NCI-H1417 treated with DMSO at 0.1 percent for 48 hours (cell line): ENCODE measurements at places on chromosomes 4 and X.

- no peak for DNase-seq
Observed at GRCh38 chr4:120990246-120990645, 67.7 kb upstream of the PRDM5 start.

DNA sequence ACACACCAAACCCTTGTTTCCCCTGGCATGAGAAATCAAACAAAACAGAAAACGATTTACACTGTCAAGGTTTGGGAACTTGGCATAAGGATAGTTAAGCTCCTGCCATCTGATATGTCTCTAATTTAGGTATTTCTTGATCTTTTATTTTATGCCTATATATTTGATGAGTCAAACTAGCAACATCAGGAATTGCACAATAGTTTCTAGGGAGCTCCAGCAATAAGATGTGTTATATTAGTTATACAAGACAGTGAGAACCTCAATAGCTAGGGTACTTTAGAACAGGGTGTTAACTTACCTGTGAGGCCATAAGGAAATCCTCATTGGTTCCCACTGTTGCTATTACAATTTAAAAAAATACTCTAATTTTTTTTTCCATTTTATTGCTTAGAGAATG lies 474.2 kb downstream of the GBA3 start:
- no peak for DNase-seq

- DNase-seq, result no peak
Observed at GRCh38 chr4:59945277-59945676, 1254.8 kb upstream of the ADGRL3 start.

DNA sequence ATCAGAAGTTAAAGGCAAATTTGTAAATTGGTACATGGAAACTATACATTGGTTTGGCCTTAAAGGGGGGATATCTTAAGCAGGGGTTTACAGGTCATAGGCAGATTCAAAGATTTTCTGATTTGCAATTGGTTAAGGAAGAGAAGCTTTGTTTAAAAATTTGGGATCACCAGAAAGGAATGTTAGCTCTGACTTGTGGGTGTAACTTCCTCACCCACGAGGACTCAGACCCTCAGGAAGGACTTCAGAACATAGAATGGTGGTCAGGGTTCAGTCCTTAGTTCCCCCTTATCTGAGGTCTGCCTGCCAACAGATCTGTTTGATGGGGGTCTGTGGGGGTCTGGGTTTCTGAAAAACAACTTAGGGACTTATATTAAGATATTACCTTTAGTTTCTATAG lies 427.4 kb upstream of the DIPK2B start:
- no peak for DNase-seq

GRCh38 chrX:42748067-42748850 lies 29.7 kb downstream of the PPP1R2C start:
- no peak for DNase-seq

DNA sequence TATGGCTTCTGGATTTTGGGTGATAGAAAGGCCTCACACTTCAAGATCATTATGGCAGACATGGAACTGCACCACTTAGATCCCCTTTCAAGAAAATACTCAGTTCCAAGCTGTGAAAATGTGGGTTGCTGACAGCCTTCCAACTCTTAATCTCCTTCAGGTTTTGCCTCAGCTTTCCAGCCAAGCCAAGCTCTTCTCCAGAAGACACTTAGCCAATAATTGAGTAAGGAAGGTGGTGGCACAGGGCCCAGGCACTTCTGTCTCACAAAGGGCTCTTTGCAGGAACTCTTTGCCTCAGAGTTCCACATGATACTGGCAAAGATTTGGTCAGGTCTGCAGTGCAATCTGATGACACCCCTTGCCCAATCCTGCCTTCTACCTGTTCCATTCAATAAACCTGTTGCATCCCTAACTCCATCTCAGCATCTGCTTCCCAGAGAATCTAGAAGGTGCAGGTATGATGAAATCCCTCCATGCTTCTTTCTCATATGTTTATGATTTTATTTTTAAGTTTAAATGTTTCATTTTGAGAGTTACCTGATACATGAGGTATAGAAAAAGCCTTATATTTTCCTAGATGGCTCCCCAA lies 30.6 kb downstream of the ANXA5 start:
- DNase-seq, result no peak

DNA sequence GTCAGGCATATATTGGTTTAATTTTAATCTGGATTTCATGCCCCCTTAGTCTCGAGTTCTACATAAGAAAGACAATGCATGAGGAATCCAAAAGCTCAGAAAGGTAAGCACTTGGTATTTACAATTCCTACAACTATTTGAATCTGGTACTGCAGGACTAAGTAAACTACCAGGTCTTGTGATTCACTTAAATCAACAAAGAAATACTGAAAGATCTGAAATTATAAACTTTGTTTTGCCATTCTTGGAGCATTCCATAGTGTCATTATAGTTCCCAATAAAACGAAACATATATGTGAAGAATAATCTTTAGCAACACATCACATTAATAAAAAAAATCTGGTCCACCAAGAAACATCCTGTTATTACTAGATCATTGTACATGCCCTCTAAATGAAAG lies 482.3 kb downstream of the ANKRD50 start:
- DNase-seq, result no peak

DNA sequence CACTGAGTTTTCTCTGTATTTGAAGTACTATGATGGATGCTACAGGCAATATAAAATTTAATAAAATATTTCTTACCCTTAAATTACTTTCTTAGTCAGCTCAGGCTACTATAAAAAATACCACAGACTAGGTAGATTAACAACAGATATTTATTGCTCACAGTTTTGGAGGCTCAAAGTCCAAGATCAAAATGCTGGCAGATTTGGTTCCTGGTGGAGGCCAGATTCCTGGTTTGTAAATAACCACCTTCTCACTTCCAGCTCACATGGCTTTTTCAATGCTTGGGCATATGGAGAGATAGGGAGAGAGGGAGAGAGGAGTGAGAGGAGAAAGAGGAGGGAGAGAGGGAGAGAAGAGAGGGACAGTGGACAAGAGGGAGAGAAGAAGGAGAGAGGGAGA lies 24.5 kb upstream of the PACRGL start:
- DNase-seq, result no peak

DNA sequence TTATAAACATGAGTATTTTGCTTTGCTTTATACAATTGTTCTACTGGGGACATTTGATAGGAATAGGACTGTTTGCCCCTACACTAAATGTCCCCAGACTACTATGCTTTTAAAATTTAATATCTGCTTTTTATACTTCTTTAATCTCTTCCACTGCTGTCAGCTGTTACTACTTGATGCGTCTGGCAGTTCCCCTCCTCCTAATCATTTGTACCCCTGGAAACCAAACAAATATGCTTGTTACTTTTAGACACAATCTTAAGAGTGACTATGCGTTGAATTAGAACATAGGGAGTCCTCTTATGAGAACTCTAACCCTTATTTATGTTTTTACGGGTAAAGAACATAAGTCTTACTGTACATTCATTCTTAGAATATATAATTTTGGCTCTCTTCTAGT lies 145.7 kb downstream of the EDA start:
- no peak for DNase-seq

GRCh38 chr4:184150102-184150839 lies 67.4 kb downstream of the ENPP6 start:
- no peak for DNase-seq

GRCh38 chr4:36551697-36552214 lies 270.3 kb downstream of the DTHD1 start:
- no peak for DNase-seq

- no peak for DNase-seq
Observed at GRCh38 chrX:41750716-41751115, 26.7 kb downstream of the GPR82 start.

GRCh38 chr4:166594326-166594946 lies 639.9 kb downstream of the SPOCK3 start:
- no peak for DNase-seq

DNA sequence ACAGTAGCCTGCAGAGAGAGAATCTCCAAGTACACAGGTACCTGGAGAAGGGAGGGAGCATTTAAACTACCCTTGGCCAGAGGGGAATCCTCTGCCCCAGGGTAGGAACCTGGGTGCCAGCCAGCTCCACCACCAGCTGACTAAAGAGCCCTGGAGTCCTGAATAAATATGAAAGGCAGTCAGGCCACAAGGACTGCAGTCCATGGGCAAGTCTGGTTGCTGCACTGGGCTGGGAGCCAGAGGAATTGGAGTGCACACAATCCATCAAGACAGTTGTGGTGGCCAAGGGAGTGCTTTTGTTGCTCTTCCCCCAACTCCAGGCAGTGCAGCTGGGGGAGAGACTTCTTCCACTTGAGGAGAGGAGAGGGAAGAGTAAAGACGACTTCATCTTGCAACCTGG lies 172.5 kb downstream of the HNRNPD start:
- no peak for DNase-seq

GRCh38 chr4:11831739-11832138 lies 403.0 kb upstream of the HS3ST1 start:
- DNase-seq, result no peak

- DNase-seq, result no peak
Observed at GRCh38 chr4:28287831-28288233, 1427.2 kb downstream of the STIM2 start.

GRCh38 chr4:119647558-119647957 lies 19.0 kb upstream of the PDE5A start:
- DNase-seq, result no peak

DNA sequence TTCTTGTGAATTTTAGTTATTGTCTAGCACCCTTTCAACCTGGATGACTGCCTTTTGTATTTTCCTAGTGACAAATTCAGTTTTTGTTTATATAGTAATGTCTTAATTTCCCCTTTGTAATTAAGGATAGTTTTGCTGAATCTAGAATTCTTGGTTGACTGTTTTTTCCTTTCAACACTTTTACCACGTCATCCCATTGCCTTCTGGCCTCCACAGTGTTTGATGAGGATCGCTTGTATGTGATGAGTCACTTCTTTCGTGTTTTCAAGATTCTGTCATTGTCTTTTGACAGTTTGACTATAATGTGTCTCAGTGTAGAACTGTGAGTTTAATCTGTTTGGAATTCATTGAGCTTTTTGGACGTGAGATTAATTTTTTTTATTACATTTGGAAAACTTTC lies 30.1 kb downstream of the KDM6A start:
- DNase-seq, result no peak

DNA sequence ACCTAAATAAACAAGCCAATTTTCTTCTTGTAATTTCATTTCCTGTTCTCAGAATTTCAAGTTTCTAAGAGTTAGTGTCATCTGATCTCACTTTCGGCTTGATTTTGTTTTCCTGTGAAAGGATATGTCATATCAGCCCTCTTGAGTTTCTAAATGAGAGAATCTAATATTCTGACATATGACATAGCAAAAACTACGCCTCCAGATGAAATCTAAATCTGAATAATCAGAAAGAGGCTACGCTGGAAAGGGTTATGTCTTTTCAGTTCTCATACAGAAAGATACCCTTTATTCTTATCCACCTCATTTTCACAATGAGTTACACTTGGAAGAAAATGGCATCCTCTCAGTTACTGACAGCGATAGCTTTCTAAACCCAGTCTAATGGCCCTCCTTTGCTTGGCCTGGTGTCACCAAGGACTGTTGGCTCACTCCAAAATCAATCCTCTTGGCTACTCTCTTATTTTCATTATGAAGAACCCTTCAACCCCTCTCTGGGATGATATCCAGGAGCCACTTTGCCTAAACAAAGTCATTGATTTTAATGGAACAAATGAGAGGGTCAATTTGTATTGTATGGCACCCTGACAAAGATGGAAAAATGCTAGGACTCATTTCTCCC lies 65.6 kb downstream of the ASB9 start:
- no peak for DNase-seq

GRCh38 chr4:56651056-56651350 lies 30.1 kb downstream of the HOPX start:
- DNase-seq, result no peak

- DNase-seq, result no peak
Observed at GRCh38 chr4:118845552-118846050, 9.7 kb upstream of the SEC24D start.

DNA sequence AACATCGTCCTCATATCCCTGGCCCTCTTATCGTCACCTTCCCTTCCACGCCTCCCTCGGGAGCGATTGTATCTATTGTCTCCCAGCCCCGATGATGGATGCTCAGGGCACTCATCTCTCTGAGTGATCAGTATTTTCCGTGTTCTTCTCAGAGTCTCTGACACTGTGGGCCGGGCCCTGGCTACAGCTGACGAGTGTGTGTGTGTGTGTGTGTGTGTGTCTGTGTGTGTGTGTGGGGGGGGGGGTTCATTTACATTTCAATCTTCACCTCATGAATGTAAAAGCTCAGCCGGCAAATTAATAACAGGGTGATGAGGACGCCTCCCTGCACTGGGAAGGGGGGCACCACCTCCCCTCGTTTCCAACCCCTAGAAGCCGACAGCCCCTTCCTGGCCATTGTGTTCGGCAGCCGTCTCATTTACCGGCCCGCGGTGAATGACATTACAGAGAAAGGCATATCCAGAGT lies 159.5 kb downstream of the SHOX start:
- DNase-seq, result no peak

DNA sequence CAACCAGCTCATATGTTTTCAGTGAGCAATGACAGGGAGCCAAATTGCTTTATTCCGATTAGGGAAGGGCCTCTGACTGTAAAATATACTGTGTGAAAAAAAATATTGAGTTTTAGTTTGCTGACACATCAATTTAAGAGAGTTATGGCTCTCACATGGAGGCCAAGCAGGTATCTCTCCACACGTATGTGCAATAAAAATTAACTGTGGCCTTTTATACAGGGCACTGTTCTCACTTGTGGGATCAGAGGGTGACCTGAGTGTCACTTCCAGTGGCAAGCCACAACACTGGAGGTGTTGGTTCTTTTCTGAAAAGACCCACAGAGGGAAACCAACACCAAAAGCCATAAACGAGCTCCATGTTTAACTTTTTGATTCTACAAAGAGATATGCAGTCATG lies 462.8 kb downstream of the MID1IP1 start:
- DNase-seq, result no peak

- DNase-seq, result no peak
Observed at GRCh38 chr4:173223743-173224142, 55.1 kb downstream of the GALNT7 start.

- no peak for DNase-seq
Observed at GRCh38 chr4:95086551-95086950, 328.8 kb downstream of the BMPR1B start.
